ENCODE measurements at places on chromosomes 7 and 10.

DNA sequence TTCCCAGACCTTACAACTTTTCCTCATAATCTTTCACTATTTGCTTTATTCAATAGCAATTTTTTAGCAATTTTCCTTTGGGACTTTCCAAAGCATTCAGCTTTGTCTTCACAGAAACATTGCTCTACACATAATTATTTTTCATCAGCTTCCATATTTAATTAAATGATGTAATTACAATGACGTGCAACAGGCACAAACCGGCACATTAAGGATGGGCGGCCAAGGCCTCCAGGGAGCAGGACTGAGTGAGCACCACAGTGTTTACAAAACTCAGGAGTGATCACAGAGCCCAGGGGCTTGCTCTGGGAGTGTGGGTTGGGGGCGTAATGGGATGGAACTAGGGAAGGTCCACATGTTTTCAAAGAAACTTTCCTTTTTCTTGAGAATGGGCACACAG, 69.8 kb downstream of the MAD1L1 start:
- DNase-seq: no peak

DNA sequence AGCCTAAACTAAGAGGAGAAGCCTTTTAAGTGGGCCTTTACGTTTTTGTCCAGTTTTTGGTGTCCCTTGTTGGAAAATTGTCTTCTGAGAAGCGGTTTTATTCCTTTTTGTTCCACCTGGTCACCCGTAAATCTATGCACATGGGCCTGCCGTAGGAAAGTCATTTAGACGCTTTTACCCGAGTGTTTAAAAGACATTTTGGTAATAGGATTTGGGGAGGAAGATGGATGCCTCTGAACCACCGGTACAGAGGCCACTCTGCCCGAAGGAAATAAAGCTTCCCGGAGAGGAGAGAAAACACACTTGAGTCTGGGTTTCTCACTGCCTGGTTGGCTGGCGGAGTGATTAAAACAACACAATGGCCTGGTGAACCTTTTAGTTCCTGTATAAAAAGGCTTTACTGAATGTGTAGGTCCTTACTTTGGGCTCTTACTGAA, 760 bp downstream of the THNSL1 start:
- peak; percentile 2 for DNase-seq

DNA sequence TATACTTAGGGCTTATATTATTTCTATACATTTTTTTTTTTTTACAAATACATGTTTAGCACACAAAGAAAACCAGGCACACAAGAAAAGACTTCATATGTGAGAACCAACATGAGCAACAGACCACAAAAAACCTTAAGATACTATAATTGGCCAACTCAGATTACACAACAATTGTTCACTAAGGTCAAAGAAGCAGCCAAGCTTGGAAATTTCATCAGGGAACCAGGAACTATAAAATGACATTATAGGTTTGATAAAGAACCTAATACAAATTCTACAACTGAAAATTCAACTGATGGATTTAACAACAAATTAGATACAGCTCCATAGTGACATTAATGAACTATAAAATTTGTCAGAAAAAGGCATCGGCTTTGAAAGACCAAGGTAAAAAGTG, 4.4 kb upstream of the LUC7L2 start:
- DNase-seq: no peak

- DNase-seq: no peak
Observed at GRCh38 chr10:26516540-26517101, 78.5 kb downstream of the APBB1IP start.

DNA sequence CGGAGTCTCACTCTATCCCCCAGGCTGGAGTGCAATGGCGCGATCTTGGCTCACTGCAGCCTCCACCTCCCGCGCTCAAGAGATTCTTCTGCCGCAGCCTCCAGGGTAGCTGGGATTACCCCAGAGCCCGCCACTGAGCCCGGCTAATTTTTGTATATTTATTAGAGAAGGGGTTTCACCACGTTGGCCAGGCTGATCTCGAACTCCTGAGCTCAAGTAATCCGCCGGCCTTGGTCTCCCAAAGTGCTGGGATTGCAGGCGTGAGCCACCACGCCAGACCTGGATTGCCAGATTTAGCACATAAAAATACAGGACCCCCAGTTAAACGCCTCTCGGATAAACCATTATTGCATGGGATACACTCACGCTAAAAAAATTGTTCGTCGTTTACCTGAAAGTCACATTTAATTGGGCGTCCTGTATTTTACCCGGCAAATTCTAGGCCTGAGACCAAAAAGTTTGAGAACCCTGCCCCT, 375 bp upstream of the GATAD1 start:
- no peak for DNase-seq

- no peak for DNase-seq
Observed at GRCh38 chr7:154451480-154452457, 399.6 kb downstream of the DPP6 start.

DNA sequence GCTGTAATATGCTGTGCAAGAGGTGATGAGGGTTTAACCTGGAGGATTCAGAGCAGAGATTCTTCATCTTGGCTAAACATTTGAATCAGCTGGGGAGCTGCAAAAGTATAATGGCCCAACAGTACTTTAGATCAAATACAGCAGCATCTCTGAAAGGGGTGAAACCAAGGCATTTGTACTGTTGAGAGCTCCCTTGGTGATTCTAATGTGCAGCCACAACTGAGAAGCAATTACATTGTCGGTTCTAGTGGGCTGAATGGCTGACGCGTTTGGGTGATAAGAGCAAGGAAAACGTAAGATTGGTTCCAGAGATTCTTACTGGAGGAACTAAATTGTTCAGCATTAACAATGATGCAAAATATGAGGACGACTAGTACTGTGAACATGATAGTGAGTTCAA, 269.7 kb downstream of the AGMO start:
- DNase-seq: no peak

- no peak for DNase-seq
Observed at GRCh38 chr10:63105225-63106110, 27.7 kb upstream of the NRBF2 start.

DNA sequence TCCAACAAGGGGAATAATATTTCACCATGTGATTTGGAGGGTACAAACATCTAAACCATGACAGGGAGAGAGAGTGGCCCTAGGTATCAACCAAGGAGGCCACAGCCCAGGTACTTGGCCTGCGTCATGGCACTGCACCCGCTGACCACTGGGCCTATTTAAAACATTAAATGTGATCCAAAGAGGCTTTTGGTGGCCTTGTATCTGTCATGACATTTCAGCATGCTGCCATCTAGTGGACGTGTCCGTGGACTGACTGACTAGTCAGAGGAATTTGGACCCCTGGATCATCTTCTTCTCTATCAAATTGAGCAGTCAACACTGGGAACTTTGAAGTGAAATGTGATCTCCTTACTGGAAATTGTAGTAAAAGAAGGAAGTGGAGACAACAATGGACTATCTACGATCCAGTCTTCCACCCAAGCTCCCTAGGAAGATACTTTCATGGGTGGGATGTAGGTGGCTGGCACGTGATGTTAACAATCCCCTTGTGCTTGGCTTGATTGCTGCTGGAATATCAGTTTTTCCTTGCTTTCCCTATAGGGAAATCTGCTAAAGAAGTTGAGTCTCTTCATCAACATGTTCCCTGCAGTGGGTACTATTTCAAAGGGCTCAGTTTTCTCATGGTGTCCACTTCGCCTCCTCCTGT, 24.6 kb upstream of the ITGA8 start:
- DNase-seq: no peak
